Germinal center (tissue), 1 donor: ENCODE measurements at places on chromosomes 6 and 20.

DNA sequence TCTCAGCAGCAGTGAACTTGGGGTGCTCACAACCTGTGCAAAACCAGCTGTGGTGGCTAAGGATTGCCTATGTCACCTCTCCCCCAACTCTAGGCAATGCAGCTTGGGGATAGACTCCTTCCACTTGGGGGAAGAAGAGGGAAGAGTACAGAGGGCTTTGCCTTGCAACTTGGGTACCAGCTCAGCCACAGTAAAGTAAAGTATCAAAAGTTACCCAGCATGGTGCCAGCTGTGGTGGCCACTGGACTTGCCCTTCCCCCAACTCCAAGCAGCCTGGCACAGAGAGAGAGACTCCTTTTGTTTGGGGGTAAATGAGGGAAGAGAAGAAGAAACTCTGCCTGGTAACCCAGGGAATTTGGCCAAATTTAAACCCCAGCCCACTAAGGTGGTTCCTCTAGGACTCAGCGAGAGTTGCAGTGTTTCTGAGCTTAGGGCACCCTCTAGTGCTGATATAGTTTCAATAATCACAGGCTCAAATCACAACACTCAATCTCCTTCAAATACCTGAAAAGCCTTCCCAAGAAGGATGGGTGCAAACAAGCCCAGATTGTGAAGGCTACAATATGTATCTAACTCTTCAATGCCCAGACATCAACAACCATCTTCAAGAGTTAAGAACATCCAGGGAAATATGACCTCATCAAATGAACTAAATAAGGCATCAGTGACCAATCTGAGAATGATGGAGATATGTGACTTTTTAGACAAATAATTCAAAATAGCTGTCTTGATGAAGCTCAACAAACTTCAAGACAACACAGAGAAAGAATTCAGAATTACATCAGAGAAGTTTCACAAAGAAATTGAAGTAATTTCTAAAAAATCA lies 7.6 kb upstream of the DEFB129 start:
- no peak for DNase-seq

DNA sequence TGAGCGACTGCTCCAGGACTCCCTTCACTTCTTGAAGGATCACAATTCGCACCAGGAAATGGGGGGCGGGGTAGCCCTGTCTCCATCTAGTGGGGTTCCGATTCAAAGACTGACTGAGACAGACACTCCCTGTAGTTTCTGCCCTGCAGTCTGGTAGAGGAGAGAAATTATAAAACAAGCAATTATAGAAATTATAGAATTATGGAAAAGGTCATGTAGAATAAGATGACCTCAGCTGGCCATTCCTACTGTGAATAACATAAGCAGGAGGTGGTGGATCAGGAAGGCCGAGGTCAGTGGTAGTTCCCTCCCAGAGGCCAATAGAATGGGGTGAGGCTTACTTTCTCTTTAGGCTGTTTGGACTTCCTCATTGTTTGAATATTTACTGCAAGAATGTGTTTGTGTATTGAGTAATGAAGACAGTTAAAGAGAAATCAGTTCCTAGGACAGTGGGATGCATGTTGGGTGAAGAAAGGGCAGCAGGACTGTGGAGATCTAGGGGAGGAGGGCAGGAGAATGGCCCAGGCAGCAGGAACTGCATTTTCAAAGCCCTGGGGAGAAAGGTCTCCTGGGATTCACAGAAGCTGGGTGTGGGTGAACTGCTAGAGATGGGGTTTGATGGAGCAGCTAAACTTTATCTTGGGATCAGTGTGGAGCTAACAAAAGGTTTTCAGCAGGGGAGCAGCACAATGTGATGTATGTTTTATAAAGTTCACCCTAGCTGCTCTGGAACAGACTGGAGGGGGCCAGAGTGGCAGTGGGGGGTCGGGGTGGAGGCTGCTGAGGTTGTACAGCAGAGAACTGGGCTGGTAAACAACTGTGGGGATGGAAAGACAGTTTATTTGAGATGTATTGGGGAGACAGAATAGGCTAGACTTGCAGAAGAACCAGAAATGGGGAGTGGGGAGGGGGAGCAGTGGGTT lies 2.1 kb downstream of the ZNF341 start:
- DNase-seq = no peak

GRCh38 chr6:166771701-166772100 lies 144.7 kb upstream of the RPS6KA2 start:
- DNase-seq = no peak

GRCh38 chr6:15672291-15672690 lies 9.5 kb upstream of the DTNBP1 start:
- DNase-seq = no peak

DNA sequence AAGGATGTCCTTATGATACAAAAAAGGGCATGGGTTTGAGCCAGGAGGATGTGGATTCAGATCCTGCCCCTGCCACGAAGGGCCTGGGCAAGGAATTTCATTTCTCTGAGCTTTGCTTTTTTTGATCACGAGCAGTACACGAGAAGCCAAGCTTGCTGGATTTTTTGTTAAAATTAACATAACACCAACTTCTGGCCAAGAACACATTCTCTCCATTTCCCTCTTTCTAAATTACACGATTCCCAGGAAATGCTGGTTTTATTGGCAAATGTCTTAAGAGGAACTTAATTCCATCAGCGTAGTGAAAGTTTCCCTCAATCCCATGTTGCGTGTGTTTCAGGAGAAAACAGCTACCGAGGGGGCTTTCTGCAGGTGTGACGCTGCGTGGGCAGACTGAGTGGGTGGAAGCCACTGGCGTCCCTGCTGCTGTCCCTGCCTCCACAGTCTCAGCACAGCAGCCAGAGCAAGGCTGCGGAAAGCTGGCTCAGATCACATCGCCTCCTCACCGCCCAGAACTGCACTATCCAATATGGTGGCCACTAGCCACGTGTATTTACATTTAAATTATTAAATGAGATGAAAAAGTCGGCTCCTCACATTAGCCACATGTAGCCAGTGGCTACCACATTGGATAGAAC lies 120.8 kb upstream of the INSM1 start:
- DNase-seq = no peak

GRCh38 chr20:37677969-37678861 lies 15.6 kb upstream of the CTNNBL1 start:
- no peak for DNase-seq
